Thymus (tissue), 14 donors: ENCODE measurements at places on chromosomes 11 and 22. TPM values are rescaled to one million over a fixed set of nuclear protein-coding genes. Genes with fewer than 3 reads are reported as not detected.

XKR3 gene
- polyA plus RNA-seq, result 0.16 TPM

- H3K4me3 ChIP-seq, result no peak overlapping the region
- H3K27me3 ChIP-seq, result no peaks in the 10 kb centered on the region
- no peak for DNase-seq
- H3K36me3 ChIP-seq, result no peaks in the 10 kb centered on the region
- peaks cover 8% of the 10 kb centered on the region for H3K4me1 ChIP-seq
These were observed 85.6 kb upstream of the PARVA start for GRCh38 chr11:12291766-12292165.

DNA sequence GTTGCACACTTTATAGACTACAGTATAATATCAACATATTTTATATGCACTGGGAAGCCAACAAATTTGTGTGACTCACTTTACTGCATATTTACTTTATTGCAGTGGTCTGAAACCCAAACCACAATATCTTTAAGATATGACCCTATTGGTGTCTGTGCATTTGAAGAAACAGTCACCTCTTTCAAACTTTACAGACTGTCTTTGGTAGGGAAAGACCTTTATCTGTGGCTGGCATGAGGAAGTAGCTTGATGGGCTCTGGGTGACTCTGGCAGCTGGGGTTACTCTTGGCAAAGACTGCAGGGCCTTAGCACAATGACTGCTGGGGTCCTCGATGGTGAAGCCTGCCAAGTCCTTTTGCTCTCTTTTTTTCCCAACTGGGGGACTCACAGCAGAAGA lies 21.3 kb upstream of the ABTB2 start:
- H3K4me3 ChIP-seq, result no peak overlapping the region
- H3K27ac ChIP-seq, result no peak overlapping the region
- no peaks in the 10 kb centered on the region for H3K36me3 ChIP-seq
- no peaks in the 10 kb centered on the region for H3K27me3 ChIP-seq
- H3K4me1 ChIP-seq, result no peaks in the 10 kb centered on the region

DNA sequence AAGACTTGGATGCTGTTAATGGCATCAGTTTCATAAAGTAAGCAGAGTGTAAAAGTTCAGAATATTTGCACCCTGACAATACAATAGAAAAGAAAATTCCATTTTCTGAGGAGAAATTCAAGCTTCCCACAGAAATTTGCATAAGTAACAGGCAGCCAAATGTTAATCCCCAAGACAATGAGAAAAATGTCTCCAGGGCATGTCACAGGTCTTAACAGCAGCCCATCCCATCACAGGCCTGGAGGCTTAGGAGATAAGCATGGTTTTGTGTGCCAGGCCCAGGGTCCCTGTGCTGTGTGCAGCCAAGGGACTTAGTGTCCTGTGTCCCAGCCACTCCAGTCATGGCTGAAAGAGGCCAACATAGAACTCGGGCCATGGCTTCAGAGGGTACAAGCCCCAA lies 347.6 kb downstream of the LUZP2 start:
- no peaks in the 10 kb centered on the region for H3K36me3 ChIP-seq
- H3K27me3 ChIP-seq, result no peaks in the 10 kb centered on the region
- H3K4me1 ChIP-seq, result no peaks in the 10 kb centered on the region
- H3K27ac ChIP-seq, result no peak overlapping the region
- no peak overlapping the region for H3K4me3 ChIP-seq
- no peak for DNase-seq

C11orf21 gene
- 18.9 TPM for polyA plus RNA-seq

DNA sequence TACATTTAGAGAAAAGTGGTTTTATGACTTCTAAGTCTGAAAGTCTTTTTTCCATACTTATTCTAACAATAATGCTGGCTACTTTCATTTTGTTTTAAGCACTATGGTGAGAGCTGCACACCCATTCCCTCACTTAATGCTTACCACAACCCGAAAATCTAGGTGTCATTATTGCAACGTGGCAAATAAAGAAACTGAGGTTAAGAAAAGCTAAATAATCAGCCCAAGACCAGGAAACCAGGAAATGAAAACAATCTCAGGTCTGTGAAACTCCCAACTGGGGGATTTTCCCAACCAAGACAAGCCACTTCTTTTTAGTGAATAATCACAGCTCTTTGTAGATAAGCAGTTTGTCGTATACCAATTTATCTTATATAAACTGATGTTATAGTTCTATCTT lies 126.3 kb downstream of the SLC1A2 start:
- no peak for DNase-seq
- no peaks in the 10 kb centered on the region for H3K27me3 ChIP-seq
- H3K4me3 ChIP-seq, result no peak overlapping the region

- no peak overlapping the region for H3K4me3 ChIP-seq
- H3K36me3 ChIP-seq, result peaks cover 49% of the 10 kb centered on the region
- no peak overlapping the region for H3K27ac ChIP-seq
- DNase-seq, result no peak
- H3K27me3 ChIP-seq, result no peaks in the 10 kb centered on the region
- H3K4me1 ChIP-seq, result no peaks in the 10 kb centered on the region
These were observed 6.7 kb upstream of the TAGLN start for GRCh38 chr11:117192401-117192875.

- no peak overlapping the region for H3K27ac ChIP-seq
- DNase-seq, result no peak
- no peaks in the 10 kb centered on the region for H3K4me1 ChIP-seq
- H3K36me3 ChIP-seq, result no peaks in the 10 kb centered on the region
- no peak overlapping the region for H3K4me3 ChIP-seq
- no peaks in the 10 kb centered on the region for H3K27me3 ChIP-seq
These were observed 106.8 kb upstream of the ALX4 start for GRCh38 chr11:44416776-44417175.

DNA sequence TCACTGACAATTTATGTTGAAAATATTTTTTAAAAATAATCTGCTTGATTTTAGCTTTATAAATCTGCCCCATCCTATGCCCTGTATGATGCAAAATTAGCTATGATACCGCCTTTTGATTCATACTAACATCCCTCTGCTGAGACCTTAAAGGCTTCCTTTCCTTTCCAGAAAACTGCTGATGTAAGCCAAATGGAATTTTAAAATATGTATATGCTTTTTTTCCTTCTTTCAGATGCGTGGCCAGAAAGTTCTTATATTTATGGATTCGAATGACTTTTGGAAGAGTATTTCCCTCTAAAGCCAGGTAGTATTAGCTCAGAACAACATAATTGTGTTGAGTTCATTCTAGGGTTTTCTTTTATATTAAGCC lies 34.5 kb downstream of the SFI1 start:
- H3K36me3 ChIP-seq, result peaks cover 25% of the 10 kb centered on the region
- no peaks in the 10 kb centered on the region for H3K4me1 ChIP-seq
- no peaks in the 10 kb centered on the region for H3K27me3 ChIP-seq
- DNase-seq, result no peak
- no peak overlapping the region for H3K27ac ChIP-seq

FANCF gene
- polyA plus RNA-seq, result 15.2 TPM

DNA sequence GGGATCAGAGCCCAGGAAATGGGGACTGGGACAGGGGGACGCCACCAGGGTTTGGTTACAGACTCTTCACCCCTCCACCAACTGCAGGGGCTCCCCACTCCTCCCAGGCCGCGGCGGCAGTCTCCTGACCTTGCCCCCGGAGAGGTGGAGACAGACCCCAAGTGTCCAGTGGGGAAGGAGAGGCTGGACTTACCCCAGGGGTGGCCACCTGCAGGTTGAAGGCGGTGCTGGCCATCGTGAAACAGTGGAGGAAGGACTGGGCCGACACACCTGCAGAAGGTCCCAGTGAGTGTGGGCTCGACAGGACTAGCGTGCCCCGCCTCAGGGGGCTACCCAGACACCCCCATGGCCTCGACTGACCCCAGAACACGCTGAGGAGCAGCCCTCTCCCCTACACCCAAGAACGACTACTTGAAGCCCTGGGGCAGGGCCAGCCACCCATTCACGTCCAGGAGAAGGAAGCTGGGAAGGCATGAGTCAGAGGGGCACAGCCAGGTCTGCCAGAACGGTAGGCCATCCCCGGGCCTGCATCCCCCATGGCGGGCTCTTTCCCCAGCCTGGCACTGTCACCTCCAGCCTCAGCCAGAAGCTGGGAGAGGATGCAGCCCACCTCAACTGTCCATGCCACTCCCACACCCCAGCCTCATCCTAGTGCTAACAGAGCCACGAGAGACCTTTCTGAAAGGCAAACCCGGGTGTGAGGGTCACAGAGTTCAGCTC lies 2.3 kb downstream of the GATD1 start:
- peaks cover 37% of the 10 kb centered on the region for H3K36me3 ChIP-seq
- H3K27ac ChIP-seq, result no peak overlapping the region
- no peak for DNase-seq
- no peaks in the 10 kb centered on the region for H3K27me3 ChIP-seq

DNA sequence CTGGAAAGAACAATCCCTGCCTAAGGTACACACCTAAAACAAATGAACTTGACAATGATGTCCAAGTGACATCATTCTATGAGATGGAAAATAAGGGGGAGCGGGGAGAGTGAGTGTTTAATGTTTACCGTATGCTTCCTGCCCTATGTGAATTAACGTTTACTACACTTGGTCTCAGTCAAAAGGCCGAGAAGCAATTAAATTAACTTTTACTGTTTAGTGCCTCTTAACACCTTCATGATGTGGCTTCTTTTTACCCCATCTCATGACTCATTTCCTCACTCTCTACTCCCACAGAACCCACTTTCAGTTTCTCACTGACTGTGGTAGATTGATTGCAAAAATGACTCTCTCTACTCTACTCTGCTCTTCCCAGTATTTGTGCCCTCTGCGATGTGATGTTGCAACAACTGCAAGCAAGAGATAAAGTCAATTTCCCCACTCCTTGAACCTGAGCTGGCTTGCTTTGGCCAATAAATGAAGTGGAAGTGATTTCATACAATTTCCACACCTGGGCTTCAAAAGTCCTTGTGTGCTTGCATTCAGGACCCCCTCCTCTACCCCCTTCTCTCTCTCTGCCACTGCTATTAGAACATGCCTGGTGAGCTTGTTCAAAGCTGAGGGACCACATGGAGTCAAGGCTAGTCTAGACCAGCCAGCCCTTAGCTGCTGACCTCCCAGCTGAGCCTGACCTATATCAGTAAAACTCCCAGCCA lies 11.6 kb upstream of the ALKBH3 start:
- H3K4me3 ChIP-seq, result no peak overlapping the region
- DNase-seq, result no peak
